ENCODE measurements at places on chromosomes 13 and 19.

DNA sequence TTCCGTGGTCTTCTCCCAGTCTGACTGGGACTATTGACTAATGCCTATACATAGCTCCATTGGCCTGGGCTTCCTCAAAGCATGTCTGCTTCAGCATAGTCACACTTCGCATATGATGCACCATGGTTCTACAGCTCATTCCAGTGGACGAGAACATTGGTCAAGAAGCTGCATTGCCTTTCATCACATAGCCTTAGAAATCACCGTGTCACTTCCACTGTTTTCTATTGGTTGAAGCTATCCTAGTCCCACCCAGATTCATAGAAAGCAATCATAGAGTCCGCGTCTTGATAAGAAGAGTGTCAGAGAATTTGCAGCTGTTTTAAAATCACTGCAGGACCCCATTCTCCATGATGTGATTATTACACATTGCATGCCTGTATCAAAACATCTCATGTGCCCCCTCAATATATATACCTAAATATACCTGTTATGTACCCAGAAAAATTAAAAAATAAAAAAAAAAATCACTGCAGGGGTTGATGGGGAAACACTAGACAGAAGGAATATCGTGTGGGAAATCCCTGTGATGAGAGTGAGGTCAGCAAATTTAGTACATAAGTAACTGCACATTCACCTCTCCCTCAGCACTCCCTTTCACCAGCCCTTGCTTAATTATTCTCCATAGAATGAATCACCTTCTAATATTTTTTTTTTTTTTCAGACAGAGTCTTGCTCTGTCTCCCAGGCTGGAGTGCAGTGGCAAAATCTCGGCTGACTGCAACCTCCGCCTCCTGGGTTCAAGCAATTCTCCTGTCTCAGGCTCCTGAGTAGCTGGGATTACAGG is 2.2 kb upstream of the ARHGAP33 start:
- DNase-seq, result no peak

DNA sequence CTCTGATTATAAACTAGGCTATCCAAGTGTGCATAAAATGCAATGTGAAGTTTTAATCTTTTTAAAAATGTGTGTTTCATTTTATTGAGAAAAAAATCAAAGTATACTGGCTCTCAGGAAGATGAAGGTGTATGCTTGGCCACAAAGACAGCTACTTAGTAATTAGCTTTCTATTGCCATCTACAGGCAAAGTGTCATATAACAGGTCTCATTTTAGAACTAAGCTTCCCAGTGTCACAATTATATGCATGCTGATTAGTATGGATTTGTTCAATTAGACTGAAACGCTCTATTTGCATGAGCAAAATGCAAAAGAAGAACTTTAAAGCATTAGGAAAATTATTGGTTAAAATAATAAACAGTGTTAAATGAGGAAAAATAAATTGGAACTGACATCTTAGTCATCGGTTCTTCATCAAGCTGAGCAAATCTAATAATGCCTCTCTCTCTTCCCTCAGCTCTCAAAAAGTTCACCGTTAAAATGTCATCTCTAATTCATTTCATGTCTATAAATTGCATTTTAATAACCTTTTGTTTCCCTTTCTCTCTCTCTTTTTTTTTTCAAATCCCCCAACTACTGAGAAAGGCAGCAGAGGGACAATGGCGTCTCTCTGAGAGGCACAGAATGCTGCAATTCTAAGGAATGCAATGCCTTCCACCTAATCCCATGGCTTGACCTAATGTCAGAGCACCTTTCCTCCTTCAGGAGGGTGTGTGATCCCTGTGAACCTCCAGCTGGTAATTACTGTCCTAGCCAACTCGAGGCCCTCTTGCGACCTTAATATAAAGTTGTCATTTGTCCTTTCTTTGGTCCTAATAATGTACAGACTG is 313.1 kb upstream of the MAB21L1 start:
- DNase-seq, result no peak

DNA sequence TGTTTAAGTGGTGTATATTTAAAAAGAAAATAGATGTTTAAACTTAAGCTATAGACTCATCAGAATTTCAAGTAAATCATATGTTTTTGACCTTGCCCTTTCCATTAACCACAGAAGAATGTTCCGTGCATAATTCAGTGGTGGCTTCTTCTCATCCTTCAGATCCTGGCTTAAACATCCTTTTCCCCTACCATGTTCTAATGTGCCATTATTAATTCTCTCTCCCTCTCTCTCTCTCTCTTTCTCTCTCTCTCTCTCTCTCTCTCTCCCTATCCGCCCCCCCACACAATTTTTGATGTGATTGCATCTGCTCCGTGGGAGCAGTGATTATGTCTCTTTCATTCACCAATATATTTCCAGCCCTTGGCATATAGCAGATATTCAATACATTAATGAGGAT is 116.4 kb downstream of the DCLK1 start:
- no peak for DNase-seq

DNA sequence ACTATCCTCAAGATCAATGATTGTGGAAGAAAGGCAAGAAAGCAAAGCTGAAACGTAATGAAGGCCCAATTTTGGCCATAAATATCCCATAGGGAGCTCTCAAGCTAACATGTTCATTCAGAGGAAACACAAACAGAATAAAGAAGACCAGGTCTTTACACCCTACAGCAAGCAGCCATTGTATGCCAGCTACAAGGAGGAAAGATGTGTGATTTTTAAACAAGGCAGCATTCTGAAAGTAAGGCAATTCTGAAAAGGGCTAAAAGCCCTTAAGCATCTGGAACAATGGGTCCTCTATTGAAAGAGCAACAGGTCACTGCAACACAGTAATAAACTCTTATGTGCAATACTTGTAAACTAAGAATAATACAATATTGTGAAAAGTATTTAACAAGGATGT is 1002.4 kb downstream of the SLITRK1 start:
- no peak for DNase-seq

DNA sequence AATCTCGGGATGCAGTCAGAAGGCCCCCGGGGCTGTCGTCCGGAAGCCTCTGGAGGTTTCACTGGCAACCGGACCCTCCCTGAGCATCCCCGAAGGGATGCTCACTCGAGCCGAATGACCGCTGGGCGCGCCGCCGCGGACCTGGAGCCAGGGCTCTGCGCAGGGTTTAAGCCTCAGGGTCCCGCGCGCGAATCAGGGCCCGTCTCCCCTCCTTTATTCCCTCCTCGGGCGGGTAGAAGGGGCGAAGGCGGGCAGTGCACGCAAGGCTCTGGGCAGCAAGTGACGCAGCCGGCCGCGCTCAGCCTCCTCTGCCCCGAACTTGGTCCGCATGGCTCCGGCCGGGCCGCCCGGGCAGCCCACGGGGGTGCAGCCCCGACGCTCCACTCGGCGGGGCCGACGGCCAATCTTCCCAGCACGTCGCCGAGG is 572 bp downstream of the SHISA2 start:
- no peak for DNase-seq

DNA sequence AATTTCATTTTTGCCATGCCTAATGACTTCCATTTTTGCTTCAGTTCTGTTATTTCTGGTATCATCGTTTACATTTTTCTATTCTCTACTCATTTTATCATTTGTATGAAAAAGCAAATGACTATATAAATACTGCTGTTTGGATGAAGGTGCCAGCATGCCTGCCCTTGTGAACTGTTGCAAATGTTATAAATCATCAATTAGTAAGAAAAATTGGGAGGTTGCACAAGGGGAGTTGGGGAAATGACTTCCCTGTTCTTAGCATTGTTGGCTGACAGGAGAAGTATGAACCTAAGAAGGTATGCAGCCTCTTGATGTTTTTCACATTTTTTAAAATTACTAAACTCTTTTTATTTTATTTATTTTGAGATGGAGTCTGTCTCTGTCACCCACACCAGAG is 15.1 kb downstream of the SAFB start:
- no peak for DNase-seq

- no peak for DNase-seq
These were observed 15.6 kb upstream of the DCUN1D2 start for GRCh38 chr13:113506025-113506685.

- peak; percentile 78 for DNase-seq
These were observed 1.8 kb downstream of the FGF14 start for GRCh38 chr13:102399791-102400674.

GRCh38 chr13:100128838-100129237 is 39.9 kb downstream of the PCCA start:
- DNase-seq, result no peak

Data from posterior vena cava (tissue), 2 donors.